Renal pelvis (tissue), 12 donors: ENCODE measurements at places on chromosomes 16 and 17.

- DNase-seq = no peak
Observed at GRCh38 chr17:15232517-15232915, 32.6 kb downstream of the PMP22 start.

GRCh38 chr17:65697661-65698060 lies 136.2 kb upstream of the AXIN2 start:
- no peak for DNase-seq

DNA sequence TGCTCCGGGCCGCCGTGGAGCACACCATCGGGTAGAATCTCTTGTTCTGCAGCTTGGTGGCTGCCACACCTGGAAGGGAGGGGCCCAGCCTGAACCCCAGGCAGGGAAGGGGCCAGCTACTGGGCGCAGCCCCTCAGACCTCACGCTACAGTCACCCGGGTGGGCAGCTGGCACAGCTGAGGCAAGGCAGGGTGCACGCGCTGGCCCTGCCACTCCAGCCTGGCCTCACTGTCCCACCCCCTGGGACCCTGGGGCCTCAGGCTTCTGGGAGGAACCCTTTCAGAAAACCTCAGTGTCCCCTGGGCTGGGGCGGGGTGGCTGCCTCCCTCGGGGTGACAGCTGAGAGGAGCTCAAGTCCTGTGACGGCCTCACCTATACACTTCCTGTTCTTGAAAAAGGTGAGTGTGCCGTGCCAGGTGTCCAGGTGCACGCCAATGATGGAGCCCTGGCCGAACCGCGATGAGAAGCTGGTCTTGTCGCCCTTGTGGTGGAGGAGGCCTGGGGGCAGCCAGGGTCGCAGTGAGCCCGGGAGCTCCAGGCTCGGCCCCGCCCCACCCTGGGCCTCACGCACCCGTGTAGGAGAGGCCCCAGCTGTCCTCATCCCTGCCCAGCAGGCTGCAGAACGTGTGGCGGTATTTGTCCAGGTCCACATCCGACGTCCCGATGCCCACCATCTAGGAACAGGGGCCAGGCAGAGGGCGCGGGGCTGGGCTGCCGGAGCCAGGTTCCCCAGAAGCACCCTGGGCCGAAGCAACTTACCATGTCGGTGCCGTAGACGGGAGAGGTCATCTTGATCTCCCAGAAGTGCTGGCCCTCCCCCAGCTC lies 4.7 kb upstream of the MRPS34 start:
- DNase-seq = no peak

- DNase-seq = no peak
Observed at GRCh38 chr17:31062346-31062745, 32.4 kb upstream of the NF1 start.

- no peak for DNase-seq
Observed at GRCh38 chr16:10694830-10695229, at the start of gene TEKT5. TSS of gene TEKT5 (minus strand) at chr16:10694930. CDS start at chr16:10694873, 57 bp downstream.

DNA sequence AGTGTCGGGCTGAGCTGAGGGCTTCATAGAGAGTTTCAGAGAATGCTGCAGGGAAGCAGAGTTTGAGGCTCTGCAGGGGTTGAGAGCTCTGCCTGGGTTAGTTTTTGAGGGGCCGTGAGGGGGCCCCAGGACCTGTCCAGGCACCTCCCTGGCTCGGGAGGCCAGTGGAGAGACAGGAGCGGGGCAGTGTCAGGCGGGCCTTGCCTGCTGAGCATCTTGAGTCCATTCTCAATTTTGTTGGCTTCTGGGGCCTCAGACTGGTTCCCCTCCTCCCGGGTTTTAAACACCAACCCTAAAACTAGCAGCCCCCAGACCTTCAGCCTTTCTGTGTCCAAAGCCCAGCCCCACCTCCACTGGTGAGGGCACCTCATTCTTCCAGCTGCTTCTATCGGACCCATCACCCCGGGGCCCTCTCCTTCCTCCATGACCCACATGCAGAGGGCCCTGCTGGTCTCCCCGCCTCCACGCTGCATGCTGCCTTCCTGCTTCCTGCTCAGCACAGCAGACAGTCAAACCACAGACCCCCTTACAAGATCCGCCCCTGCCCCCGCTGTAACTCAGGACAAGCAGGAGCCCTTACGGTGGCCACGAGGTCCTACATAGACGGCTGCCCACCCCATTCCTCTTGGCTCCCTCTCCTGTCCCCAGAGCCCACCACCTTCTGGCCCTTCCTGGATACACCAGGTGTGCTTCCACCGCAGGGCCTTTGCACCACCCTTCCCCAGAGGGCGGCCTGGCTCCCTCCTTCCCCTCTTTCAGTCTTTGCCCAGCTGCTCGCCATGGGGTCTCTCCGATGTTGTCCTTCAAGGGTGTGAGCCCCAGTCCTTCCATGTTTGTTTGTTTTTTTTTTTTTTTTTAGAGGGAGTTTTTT lies 3.8 kb downstream of the RNF213 start:
- no peak for DNase-seq

GRCh38 chr17:9424071-9424640 lies 151.5 kb downstream of the STX8 start:
- DNase-seq = no peak

- DNase-seq = no peak
Observed at GRCh38 chr16:70767377-70768202, 33.4 kb downstream of the VAC14 start.

DNA sequence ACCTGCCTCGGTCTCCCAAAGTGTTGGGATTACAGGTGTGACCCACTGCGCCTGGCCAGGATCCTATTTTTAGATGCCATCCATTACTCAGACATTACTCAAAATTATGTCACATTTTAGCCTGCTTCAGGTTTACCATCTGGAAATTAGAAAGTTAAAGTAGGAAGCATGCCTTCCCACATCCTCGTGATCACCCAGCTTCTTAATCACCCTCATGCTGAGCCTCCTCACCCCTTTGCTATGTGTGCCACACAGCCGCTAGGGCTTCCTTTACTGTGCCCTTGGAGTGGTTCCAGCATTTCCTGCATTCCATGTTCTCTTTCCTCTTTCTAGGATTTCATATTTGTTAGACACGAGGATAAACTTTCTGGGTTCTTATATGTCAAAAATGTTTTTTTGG lies 9.3 kb downstream of the ADORA2B start:
- DNase-seq = no peak

- no peak for DNase-seq
Observed at GRCh38 chr16:71293919-71294318, 4.7 kb upstream of the CMTR2 start.

DNA sequence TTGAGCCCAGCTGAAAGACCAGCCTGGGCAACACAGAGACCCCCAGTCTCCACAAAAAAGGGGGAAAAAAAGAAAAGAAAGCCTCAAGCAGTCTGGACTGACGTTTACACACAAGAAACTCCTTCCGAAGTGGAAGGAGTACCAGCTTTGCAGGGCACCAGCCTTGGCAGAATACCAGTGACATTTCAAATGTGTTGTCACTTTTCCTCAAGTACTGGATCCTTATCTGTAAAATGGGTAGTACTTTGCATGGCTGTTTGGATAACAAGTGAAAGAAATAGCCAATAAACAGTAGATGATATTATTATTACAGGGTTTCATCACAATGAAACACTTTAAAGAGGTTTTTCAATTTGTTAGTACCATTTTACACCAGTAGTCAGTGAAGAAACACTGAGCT lies 14.2 kb downstream of the YWHAE start:
- DNase-seq = no peak

DNA sequence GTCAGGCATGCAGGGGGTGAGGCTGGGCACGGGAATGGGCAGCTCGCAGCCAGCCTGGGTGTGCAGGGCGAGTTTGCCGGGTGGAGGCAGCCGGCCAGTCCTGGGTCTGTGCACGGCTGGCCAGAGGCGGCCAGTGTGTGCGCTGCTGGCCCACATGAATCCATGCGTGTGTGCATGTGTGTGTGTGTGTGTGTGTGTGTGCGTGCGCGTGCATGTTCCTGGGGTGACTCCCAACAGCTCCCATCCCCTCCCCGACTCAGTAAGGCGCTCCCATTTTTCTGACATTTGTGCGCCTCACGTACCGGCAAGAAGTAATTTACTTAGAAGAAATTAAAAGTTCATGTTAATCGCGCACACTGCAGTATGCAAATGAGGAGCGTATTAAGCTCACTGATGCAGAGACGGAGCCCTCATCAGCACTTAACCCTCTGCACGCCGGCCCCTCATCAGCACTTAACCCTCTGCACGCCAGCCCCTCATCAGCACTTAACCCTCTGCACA lies 55.4 kb upstream of the ACSF3 start:
- no peak for DNase-seq

DNA sequence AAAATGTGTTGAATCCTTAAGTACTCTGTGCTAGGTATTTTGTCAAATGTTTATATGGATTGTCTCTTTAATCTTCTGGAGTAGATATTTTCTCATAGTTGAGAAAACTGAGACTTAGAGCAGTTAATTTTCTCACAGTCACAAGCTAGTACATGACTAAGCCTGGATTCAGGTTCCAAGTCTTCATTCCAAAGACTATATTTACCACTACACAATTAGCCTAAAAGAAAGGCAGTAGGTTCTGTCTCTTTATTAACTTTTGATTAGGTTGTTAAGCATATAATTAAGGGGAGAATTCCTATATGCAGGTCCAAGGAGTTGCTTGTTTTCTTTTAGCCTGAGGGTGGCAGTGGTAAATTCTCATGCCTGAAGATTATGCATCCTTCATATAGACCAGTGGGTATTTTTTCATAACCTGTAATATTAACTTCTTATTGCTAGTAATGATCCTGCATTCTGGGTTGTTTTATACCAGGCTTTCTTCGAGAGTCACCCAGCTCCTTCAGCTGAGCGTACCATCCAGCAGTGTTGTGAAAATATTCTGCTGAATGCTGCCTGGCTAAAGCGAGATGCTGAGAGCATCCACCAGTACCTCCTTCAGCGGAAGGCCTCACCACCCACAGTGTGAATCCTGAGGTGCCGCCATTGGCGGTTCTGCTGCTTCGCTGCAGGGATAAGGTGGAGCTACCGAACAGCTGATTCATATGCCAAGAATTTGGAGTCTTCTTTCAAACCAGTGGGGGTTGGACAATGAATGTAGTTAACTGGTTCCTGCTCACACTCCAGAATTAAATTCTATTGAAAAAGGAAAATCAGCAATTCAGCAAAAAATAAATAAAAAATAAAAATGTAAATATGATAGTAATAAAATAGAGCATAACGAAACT lies 28.2 kb upstream of the KPNB1 start:
- DNase-seq = no peak

DNA sequence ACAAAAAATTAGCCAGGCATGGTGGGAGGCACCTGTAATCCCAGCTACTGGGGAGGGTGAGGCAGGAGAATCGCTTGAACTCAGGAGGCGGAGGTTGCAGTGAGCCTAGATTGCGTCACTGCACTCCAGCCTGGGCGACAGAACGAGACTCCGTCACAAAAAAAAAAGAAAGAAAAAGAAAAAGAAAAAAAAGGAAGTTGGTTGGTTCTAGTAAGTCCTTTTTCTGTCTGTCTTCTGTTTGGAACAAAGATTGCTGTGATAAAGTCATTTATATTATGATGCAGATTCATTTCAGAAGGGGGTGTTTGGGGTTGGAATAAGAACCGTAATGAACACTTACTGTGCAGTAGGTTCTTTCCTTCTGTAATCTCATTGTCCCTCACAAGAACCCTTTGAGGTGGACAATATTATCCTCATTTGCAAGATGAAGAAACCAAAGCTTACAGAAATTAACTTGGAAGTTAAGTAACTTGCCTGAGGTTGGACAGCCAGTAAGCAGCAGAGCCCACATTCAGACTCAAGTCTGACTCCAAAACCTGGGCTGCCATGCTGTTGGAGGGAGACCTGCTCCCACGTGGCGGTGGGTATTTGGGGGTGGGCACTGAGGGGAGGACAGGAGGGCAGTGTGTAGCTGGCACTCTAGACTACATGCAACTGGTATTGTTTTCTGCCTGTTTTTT lies 10.3 kb downstream of the MINK1 start:
- no peak for DNase-seq

DNA sequence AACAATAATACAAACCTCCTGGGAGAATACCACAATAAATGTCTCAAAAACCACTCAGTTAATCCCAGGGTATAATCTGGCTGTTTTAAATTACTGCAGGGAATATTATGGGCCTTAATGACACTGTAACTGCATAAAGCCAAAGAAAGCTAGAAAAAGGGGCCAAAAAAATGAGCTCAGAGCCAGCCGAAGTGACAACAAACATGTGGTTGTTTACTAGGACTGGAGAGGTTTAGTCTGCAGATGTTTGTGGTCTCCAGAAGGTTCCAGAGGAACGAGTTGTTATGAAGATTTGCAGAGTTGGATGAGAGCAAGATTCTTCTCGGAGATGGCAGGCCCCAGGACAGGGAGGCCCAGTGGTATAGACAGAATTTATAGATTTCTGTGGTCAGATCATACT lies 97.1 kb upstream of the AKTIP start:
- no peak for DNase-seq

- no peak for DNase-seq
Observed at GRCh38 chr16:69313469-69313868, 2.3 kb downstream of the VPS4A start.

DNA sequence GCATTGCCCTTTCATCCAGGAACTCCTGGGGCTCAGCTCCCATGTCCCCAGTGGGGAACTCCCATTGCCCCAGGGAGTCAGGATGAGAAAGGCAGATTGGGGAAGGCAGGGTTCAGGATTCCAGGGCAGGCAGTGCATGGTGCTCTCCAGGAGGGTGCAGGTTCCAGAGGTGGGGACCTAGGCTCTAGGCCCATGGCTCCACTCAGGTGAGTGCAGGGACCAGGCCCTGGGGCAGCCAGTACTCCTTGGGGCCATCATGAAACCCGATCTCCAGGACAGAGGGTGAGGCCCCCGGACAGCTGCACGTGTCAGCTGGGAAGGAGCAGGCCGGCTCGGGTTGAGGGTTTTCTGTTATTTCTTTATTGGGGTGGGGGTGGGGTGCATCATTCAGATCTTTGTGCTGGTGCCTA lies 1.3 kb upstream of the MTSS2 start:
- DNase-seq = no peak

DNA sequence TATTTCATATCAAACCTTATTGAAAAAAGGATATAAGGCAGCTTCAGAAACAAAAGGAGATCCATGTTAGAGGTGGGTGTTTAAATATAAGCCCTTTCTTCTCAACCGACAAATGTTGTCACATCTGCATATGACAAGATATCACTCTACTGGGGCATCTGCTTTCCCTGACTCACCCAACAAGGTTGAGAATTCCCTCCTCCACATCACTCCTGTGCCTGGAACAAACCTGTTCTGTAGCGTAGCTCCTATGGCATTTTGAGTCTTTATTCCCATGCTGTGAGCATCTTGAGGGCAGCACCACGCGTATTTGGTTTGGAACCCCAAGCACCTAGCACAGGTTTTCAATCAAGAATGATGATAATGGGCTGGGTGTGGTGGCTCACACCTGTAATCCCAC lies 59.4 kb upstream of the ZFHX3 start:
- no peak for DNase-seq
